ENCODE measurements at places on chromosomes 5 and 9.

GRCh38 chr9:130541533-130541932, 37.8 kb upstream of the FUBP3 start:
- no peaks in the 10 kb centered on the region for H3K27me3 ChIP-seq
- no peaks in the 10 kb centered on the region for H3K36me3 ChIP-seq

DNA sequence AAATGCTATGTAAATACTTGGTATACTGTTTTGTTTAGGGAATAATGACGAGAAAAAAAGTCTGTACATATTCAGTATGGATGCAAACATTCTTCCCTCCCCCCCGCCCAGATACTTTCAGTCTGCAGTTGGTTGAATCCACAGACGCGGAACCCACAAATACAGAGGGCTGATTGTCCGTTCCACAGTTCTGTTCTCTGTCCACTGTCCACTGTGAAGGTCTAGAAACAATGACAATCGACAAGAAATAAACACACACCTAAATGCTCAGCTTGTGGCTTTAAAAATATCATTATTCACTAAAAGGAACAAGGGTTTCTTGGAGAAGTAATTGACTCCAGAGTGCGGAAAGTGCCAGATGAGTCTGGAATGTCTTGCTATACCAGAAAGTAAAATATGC, 109.1 kb downstream of the TMEM161B start:
- H3K27ac ChIP-seq, result no peak overlapping the region
- no peak overlapping the region for H3K4me3 ChIP-seq
- H3K27me3 ChIP-seq, result no peaks in the 10 kb centered on the region
- DNase-seq, result no peak

DNA sequence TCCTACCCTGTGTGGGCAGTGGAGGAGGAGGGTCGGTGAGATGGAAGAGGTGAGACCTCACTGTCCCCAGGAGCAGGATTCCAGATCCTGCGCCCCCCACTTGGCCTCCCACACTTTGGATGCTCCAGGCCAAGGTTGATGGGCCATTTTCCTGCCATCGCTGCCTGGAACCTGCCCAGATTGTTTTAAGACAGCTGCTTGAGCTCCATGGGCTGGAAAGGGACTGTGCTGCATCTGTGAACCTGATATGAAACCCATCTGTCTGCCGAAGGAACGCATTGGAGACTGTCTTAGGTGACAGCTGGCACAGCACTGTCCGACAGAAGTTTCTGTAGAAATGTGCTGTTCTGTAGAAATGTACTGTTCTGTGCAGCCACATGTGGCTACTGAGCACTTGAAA, 72.7 kb upstream of the SLC25A48 start:
- H3K36me3 ChIP-seq, result no peaks in the 10 kb centered on the region
- DNase-seq, result no peak
- H3K27me3 ChIP-seq, result no peaks in the 10 kb centered on the region
- no peak overlapping the region for H3K4me3 ChIP-seq

DNA sequence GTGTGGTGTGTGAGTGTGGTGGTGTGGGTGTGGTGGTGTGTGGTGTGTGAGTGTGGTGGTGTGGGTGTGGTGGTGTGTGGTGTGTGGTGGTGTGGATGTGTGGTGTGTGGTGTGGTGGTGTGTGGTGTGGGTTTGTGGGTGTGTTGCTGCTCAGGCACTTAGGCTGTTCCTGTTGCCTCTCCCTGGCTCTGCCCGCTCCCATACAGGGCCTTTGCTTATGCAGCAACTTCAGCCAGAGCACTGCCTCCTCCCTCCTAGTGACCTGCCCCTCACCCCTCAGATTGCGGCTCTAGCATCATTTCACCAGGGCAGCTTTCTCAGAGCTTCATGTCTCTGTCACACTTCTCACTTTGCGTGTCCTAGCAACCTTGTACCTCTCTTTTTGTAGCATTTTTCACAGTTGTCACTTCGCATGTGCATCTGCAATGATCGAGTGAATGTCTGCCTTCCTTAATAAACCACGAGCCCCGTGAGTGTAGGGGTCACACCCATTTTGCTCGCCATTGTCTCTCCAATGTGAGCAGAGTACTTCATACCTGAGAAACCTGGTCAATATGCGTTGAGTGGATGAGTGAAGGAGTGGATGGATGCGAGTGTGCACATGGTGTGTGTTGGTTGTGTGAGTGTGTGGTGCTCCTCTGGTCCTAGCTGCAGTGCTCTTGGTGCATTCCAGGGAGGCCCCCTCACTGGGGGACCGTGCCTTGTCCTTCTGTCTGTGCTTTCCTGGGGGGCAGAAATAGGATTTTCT, 167.9 kb upstream of the PANK3 start:
- no peak for DNase-seq
- H3K4me3 ChIP-seq, result no peak overlapping the region
- no peaks in the 10 kb centered on the region for H3K36me3 ChIP-seq
- H3K27me3 ChIP-seq, result no peaks in the 10 kb centered on the region
- no peak overlapping the region for H3K27ac ChIP-seq
- no peaks in the 10 kb centered on the region for H3K4me1 ChIP-seq

- peaks cover 7% of the 10 kb centered on the region for H3K27me3 ChIP-seq
- no peaks in the 10 kb centered on the region for H3K36me3 ChIP-seq
- no peaks in the 10 kb centered on the region for H3K4me1 ChIP-seq
These were observed 545 bp upstream of the CTSV start for GRCh38 chr9:97039514-97039860.

DNA sequence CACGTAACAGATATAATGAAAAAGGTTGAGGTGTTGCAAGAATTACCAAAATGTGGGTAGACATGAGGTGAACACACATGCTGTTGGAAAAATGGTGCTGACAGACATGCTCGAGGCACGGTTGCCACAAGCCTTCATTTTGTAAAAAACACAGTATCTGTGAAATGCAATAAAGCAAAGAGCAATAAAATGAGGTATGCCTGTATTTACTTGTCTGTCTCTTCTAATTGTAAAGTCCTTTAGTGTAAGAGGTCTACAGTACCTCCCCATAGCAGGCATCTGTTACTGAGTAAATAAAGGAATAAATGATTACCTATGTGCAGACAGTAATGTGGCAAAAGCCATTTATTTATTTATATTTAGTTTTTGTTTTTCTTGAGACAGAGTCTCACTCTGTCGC, 3.0 kb upstream of the CAST start:
- no peaks in the 10 kb centered on the region for H3K4me1 ChIP-seq

Measured in right lobe of liver (tissue), 6 donors.